ENCODE measurements at places on chromosomes 12 and 14. TPM values are rescaled to one million over a fixed set of nuclear protein-coding genes. Genes with fewer than 3 reads are reported as not detected.

The PROX2 gene
- total RNA-seq: not detected

The METTL1 gene
- total RNA-seq: 45.7 TPM

The C12orf54 gene
- total RNA-seq: not detected

The PLEKHA5 gene
- total RNA-seq: 5.3 TPM

The HAL gene
- 0.60 TPM for total RNA-seq

The CD27 gene
- total RNA-seq: not detected

The MMP14 gene
- total RNA-seq: 0.41 TPM

The CMKLR1 gene
- 0.03 TPM for total RNA-seq

The LRP1-AS gene
- not detected for total RNA-seq

The P2RX7 gene
- total RNA-seq: not detected

The ATP2A2 gene
- total RNA-seq: 277 TPM

The CD9 gene
- 288 TPM for total RNA-seq

The TMEM119 gene
- total RNA-seq: 0.20 TPM

The CARMIL3 gene
- total RNA-seq: 0.45 TPM

The HHIPL1 gene
- 0.20 TPM for total RNA-seq

The MYBPC1 gene
- total RNA-seq: not detected

The KRT83 gene
- 5.7 TPM for total RNA-seq

The SIX6 gene
- not detected for total RNA-seq

The SLC25A47 gene
- total RNA-seq: not detected

The CEBPE gene
- total RNA-seq: 0.08 TPM

The TDRD9 gene
- 0.25 TPM for total RNA-seq

The APOF gene
- not detected for total RNA-seq

The RPAP3 gene
- total RNA-seq: 32.1 TPM

The RND1 gene
- total RNA-seq: 5.1 TPM

The HOXC9 gene
- 11.0 TPM for total RNA-seq

The NGB gene
- not detected for total RNA-seq

The ZNF891 gene
- total RNA-seq: 0.37 TPM

The SLC6A15 gene
- total RNA-seq: 4.5 TPM

The MAP3K9 gene
- 7.1 TPM for total RNA-seq

The KLRB1 gene
- not detected for total RNA-seq

The CNTN1 gene
- total RNA-seq: 53.7 TPM

The GALNT16 gene
- 2.8 TPM for total RNA-seq

The EEF1AKMT3 gene
- 5.0 TPM for total RNA-seq

The P2RX2 gene
- not detected for total RNA-seq

The SRRM4 gene
- not detected for total RNA-seq

Data from A549 treated with Hydrocortisone at 1 μM for 4 hours (cell line).